ENCODE measurements at places on chromosomes 3 and 15. TPM values are rescaled to one million over a fixed set of nuclear protein-coding genes. Genes with fewer than 3 reads are reported as not detected.

Gene SEMA3G
- total RNA-seq = 2.5 TPM

DNA sequence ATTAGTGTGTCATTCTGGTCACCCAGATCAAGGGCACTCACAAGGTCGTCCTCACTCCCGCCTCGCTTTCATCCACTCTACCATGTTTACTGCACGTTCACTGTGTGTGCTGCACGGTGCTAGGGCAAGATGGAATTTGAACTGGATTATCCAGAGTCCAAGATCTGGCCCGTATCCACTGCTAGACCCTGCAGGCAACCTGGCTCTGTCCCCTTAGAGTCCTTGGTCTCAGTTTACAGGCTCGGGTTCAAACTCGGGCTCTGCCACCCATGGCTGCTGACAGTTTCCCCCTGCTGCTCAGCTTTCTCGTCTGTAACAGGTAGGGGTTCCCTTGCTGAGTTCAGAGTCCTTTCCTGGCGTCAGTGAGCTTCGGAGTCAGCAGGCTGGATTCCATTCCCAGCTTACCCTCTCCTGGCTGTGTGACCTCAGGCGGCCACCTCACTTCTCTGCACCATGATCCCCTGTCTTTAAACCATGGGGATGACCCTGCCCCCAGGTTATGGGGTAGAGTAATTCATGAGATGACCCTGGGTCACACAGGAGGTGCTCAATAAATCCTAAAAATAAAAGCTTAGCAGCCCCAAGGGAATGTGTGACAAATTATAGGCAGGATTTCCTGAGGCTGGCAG, 79.6 kb upstream of the SLC6A6 start:
- H3K36me3 ChIP-seq = no peaks in the 10 kb centered on the region
- no peak overlapping the region for H3K27ac ChIP-seq
- H3K27me3 ChIP-seq = no peaks in the 10 kb centered on the region
- H3K4me3 ChIP-seq = no peak overlapping the region
- no peak for DNase-seq

DNA sequence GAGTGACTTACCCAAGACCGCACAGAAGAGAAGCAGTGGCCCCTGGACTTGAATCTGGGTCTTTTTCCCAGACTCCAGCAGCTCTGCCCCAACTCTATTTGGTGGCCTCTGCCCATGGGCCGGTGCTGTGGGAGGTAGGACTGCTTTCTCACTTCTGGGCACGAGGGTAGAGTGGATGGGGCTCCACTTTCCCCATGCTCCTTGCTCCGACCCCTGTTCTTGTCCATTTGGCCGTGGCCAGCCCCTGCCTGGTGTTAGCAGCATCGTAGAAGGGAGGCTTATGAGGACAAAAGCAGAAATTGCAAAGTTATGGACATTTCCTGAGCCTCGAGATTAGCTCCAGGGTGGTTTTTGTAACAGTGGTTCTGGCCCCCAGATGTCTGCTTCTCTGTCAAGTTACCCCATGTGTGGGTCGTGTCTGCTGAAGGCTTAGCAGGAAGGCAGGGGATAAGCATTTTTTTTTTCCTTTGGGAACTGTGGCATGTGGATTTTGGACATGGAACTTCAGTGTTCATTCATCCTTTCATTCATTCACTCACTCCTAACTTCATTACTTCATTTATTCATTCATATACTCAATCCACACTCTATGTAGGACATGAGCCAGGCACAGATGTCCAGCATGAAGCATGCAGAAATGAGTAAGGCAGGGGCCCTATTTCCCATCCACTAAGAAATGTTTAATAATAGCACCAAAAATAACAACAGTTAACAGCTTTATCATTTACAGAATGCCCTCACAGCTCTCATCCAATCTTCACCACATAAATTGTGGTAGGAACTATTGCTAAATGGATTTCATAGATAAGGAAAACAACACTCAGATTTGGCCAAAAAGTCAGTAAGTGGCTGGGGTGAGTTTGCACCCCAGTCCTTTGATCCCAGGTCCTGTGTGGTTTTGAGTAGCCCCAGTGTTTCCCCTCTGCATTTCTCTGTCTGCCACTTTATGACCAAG, 180.5 kb downstream of the OPA1 start:
- no peak overlapping the region for H3K27ac ChIP-seq
- peaks cover 32% of the 10 kb centered on the region for H3K4me1 ChIP-seq
- peaks cover 47% of the 10 kb centered on the region for H3K27me3 ChIP-seq
- H3K4me3 ChIP-seq = no peak overlapping the region
- H3K36me3 ChIP-seq = no peaks in the 10 kb centered on the region

- no peak overlapping the region for H3K27ac ChIP-seq
- no peaks in the 10 kb centered on the region for H3K4me1 ChIP-seq
- no peak overlapping the region for H3K4me3 ChIP-seq
- H3K27me3 ChIP-seq = no peaks in the 10 kb centered on the region
- DNase-seq = no peak
These were observed 30.7 kb downstream of the PLA1A start for GRCh38 chr3:119628390-119628789.

DNA sequence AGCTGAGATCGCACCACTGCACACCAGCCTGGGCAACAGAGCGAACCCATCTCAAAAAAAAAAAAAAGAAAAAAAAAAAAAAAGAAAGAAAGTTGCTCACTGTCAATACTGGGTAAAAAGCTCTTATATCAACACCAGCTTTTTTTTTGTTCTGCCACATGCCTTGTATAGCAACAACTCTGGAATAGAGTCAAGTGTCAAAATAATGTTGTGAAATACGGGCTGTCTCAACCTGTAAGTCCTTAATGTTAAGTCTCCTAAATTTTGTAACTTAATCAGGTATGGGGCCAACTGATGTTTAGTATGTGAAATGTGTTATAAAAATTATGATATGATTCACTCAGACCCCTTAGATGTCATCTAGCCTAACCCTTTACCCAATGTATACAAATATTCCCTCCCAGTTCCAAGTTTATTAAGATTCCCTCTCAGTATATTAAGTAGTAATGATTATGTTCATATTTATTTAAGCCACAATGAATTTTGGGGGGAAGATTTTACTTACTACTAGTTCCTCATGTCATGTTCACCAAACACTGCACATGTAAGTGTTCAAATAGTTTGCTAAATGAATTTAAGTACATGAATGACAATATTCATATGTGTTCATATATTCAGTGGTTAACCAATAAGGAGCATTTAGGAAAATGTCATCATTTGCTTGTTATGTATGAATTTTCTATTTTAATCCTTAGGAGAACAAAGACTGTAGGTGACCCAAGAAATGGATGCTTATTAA, 52.2 kb downstream of the GPR160 start:
- no peak for DNase-seq
- H3K27ac ChIP-seq = no peak overlapping the region
- no peak overlapping the region for H3K4me3 ChIP-seq
- peaks cover 3% of the 10 kb centered on the region for H3K36me3 ChIP-seq

All from GM23338 (cell line).